ENCODE measurements at places on chromosomes 7 and 10. TPM values are rescaled to one million over a fixed set of nuclear protein-coding genes. Genes with fewer than 3 reads are reported as not detected.
A peak's percentile ranks its signal among the peaks of the same experiment; 100 is the strongest.

DNA sequence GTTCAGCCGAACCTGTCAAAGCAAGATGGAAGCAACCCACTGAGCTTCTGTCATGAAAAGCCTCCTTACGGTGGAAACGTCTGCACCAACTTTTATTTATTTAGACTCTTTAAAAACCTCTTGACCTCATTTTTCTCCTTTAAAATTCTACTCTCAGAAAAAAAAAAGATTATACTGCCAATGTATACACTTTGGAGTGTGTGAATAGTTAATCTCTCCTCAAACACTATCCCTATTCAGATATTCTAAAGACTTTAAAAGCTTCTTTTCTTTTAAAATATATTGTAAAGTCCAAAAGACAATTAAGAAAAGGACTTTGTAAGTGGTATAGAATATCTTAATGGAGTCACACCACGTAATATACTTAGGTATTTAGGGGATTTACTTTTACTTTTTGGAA is 335.2 kb upstream of the SEMA3D start:
- H3K4me1 ChIP-seq: no peaks in the 10 kb centered on the region
- no peaks in the 10 kb centered on the region for H3K36me3 ChIP-seq
- DNase-seq: no peak
- H3K27me3 ChIP-seq: no peaks in the 10 kb centered on the region
- H3K4me3 ChIP-seq: no peak overlapping the region

DNA sequence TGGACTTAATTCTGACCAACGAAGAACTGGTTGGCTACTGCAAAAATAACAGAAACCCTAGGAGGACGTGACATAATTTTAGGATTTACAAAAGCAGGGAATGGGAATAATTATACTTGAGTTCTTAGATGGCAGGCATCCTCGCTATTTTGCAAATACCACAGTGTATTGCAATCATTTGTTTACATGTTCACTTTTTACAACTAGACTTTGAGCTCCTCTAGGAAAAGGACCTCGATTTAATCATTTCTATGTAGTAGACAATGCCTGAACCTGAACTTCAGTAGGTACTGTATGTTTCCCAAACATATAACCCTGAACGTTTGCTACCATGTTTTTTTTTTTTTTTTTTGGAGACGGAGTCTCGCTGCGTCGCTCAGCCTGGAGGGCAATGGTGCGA is 137.7 kb downstream of the CNOT4 start:
- H3K27me3 ChIP-seq: no peaks in the 10 kb centered on the region
- H3K4me1 ChIP-seq: no peaks in the 10 kb centered on the region
- DNase-seq: no peak

DNA sequence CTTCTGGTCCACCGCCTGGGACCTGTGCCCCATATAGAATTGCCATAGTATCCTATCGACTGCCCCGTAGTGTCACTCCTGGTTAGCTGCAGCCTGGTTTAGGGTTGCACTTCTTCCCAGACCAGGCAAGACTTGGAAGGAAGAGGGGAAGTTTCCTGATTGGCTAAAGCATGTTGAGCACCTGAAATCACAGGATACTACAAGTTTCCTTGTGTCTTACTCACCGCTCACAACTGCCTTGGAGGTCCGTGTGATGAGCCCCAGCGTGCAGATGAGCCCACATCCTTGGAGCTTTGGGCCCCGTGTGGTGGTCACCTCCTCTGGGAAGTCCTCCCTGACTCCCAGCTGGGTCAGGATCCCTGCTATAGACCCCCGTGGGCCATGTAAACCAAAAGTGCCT is 73.9 kb upstream of the GTF2I start:
- no peaks in the 10 kb centered on the region for H3K36me3 ChIP-seq
- no peak overlapping the region for H3K27ac ChIP-seq
- no peak overlapping the region for H3K4me3 ChIP-seq
- H3K27me3 ChIP-seq: no peaks in the 10 kb centered on the region
- H3K4me1 ChIP-seq: peaks cover 16% of the 10 kb centered on the region
- DNase-seq: no peak

DNA sequence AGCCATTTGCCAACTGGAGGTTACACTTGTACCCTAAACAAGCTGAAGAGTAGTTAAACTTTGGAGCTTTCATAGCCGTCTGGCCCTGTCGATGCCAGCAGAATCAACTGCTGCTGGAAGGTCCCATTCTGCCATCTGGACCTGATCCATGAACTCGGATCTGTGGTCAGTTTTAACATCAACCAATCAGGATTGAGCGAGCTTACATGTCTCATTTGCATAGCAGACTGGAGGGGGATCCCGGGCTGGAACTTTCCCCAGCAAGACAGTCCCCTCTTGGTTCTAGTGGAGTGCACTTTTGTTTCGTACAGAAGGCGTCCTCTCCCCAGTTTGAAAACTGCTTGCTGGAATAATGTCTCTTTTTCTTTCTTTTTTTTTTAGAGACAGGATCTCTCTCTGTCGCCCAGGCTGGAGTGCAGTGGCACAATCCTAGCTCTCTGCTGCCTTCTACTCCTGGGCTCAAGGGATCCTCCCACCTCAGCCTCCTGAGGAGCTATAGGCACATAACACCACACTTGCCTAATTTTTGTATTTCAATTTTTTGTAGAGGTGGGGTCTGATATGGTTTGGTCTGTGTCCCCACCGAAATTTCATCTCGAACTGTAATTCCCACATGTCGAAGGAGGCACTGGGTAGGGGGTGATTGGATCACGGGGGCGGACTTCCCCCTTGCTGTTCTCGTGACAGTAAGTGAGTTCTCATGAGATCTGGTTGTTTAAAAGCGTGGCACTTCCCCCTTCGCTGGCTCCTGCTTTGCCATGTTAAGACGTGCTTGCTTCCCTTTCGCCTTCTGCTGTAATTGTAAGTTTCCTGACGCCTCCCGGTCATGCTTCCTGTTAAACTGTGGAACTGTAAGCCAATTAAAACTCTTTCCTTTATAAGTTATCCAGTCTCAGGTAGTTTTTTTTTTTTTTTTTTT is 42.8 kb upstream of the SEPHS1 start:
- H3K4me3 ChIP-seq: no peak overlapping the region
- H3K27ac ChIP-seq: no peak overlapping the region
- no peaks in the 10 kb centered on the region for H3K4me1 ChIP-seq
- H3K27me3 ChIP-seq: no peaks in the 10 kb centered on the region
- no peak for DNase-seq
- no peaks in the 10 kb centered on the region for H3K36me3 ChIP-seq

DNA sequence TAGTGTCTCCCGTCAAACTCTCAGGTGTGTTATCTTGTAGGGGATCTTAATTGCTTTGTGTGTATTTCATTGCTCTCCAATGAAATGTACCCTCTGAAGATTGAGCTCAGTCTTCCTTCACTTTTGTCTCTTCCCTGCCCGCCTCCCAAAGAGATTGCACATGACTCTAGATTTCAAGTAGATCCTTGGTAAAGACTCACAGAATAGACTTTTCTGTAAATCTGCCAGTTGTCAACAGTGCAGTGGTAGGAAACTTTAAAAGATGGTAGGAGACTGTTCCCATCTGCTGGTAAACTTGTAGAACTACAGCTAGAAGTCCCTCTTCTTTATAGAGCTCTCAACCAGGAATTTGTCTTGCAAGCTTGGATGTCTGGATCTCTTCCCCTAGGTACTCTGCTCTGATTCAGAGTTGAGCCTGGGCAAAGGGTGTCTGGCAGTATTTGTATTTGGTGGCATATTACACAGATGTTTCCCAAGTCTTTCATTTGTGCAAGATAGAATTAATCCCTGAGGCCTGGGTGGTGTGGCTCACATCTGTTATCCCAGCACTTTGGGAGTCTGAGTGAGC is 9.6 kb downstream of the CCL26 start:
- H3K4me1 ChIP-seq: no peaks in the 10 kb centered on the region
- no peak overlapping the region for H3K4me3 ChIP-seq
- no peak overlapping the region for H3K27ac ChIP-seq
- H3K36me3 ChIP-seq: no peaks in the 10 kb centered on the region

DNA sequence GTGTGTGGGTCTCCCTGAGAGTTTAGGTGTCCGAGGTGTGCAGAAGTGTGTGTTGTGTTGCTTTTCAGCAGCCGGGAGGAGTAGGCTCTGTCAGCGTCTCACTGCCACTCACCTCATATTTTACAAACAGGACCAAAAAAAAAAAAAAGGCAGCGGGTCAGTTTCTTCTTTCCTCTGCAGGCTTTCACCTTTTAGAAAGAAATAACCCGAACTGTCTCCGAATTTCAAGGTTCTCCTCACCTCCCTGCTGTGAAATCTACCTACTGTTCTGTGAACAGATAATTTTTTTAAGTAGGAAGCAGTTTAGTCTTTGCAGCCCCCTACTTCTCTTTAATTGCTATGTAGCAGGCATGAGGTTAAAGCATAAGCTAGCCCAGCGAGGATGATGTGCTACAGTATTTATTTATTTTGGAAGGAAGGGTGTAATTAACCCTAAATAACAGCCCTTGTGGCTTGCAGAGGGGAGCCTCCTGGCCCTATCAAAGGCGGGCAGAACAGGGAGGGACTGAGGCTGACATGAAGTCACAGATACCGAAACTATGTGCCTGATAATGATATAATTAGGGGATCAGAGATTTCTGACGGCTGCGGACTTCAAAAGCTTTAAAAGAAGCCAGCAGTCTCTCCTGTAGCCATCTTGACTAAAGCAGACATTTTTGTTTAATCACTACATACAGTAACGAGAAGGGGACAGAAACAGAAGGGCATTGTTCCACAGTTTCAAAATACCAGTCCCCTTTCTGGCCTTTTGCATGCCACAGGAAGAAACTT is 1.6 kb downstream of the BAMBI start:
- no peaks in the 10 kb centered on the region for H3K27me3 ChIP-seq
- H3K36me3 ChIP-seq: no peaks in the 10 kb centered on the region
- no peak for DNase-seq
- H3K27ac ChIP-seq: peak overlapping the region; percentile 78
- peaks cover 49% of the 10 kb centered on the region for H3K4me1 ChIP-seq

Gene FKBP6
- not detected for total RNA-seq

DNA sequence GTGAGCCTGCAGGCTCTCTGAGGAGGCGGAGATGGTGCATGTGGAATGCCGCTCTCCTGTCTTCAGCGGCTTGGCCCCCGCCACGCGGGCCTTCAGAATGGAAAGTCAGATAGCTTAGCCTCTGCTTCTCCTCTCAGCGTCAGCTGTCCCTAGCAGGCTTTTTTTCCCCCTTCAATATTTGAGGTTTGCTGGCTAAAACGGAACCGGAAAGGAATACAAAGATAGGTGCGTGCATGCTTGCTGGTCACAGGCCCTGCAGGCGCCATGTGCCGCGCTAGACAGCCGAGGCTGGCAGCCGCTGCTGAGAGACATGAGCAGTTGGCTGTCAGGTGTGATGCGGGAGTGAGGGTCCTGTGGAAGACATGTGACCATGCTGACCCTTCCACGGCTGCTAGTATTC is 161.2 kb upstream of the COBL start:
- no peaks in the 10 kb centered on the region for H3K4me1 ChIP-seq
- no peak overlapping the region for H3K4me3 ChIP-seq
- no peak overlapping the region for H3K27ac ChIP-seq

DNA sequence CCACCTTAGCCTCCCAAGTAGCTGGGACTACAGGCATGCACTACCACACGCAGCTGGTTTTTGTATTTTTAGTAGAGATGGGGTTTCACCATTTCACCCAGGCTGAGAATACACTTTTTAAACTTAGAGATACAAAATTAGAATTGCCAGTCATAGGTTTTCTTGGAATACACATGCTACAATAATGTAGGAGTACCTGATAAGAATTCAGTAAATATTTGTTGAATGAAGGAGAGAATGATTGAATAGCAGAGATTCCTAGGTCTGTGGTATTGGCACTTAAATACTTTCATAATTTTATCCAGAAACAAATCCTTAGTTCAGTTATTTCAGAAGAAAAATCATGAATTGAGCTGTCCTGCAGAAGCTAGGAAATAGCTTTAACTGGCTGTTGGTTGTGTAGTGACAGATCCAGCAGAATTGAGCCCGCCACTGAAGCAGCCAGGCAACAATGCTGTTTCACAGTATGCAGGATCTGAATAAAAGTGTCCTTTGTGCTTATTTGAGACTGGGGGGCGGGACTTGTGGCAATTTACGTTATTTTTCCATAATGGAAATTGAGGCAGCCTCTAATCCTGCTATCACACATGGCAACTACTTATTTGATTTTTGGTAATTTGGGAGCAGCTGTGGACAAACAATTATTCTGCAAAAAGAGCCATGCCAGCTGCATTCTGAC is 31.5 kb downstream of the NRF1 start:
- no peak for DNase-seq
- H3K4me3 ChIP-seq: no peak overlapping the region
- H3K27ac ChIP-seq: no peak overlapping the region
- H3K27me3 ChIP-seq: no peaks in the 10 kb centered on the region

Gene ABHD11
- 5.4 TPM for total RNA-seq

Gene C10orf90
- not detected for total RNA-seq

GRCh38 chr7:30433506-30433905 is 45.1 kb downstream of the NOD1 start:
- no peak for DNase-seq
- no peaks in the 10 kb centered on the region for H3K36me3 ChIP-seq
- peak overlapping the region; percentile 77 for H3K27ac ChIP-seq
- H3K4me1 ChIP-seq: peaks cover 38% of the 10 kb centered on the region
- no peak overlapping the region for H3K4me3 ChIP-seq

- H3K4me1 ChIP-seq: no peaks in the 10 kb centered on the region
- H3K36me3 ChIP-seq: no peaks in the 10 kb centered on the region
- no peaks in the 10 kb centered on the region for H3K27me3 ChIP-seq
- H3K27ac ChIP-seq: no peak overlapping the region
Measured at GRCh38 chr7:70132226-70132851, 534.1 kb downstream of the AUTS2 start.

DNA sequence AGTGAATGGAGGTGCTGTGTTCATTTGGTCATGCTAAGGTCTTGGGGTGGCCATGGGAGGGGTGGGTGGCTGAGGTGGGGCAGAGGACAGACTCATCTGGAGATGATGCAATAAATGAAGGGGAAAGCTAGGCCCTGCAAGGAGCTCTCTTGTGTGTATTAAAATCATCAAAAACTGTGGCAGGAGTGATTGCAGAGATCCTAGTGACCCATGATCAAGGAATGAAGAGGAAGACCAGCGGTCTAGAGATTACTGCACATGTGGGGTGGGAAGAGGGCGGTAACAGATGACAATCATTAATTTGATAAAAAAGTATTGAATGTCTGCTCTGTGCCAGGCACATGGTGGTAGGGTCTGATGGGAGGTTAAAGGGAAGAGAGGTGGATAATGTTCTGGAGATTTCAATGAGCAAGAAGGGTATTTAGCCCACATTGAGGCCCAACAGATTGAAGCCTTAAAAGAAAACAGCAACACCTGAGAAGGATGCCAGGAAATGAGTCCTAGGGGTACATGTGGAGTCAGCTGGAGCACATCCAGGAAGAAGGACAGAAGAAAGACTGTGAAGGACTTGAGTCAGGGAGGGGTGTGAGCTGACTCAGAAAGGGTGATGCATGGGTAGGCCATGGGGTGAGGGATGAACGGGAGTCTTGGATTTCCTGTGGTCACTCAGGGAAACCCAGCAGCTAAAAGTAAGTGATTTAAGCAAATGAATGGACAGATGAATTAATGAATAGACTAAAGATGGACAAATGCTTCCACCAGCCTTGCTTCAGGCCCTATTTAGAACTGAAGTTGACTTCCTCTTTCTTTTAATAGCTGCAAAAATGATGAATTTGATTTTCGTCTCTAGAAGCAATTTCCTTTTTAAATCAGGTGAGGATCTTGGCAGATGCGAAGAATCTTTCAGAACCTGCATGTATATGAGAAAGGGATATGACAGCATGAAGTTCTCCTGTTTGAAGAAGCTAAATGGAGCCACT is 83.1 kb upstream of the IGFBP3 start:
- no peaks in the 10 kb centered on the region for H3K4me1 ChIP-seq
- H3K4me3 ChIP-seq: no peak overlapping the region
- no peaks in the 10 kb centered on the region for H3K27me3 ChIP-seq
- H3K36me3 ChIP-seq: no peaks in the 10 kb centered on the region
- H3K27ac ChIP-seq: no peak overlapping the region
